Activated T-helper 1 cell treated with anti-CD3 and anti-CD28 coated beads, Interleukin-12 subunit alpha, Interleukin-12 subunit beta, Interleukin-2, Interleukin-4 antibody, amounts not matched to agents 30 ng/mL and 10 ng/mL and 1 ng/mL, durations not matched to agents 14 hours and 24 hours and 36 hours (primary cell): ENCODE measurements at places on chromosomes 4 and X. TPM values are rescaled to one million over a fixed set of nuclear protein-coding genes. Genes with fewer than 3 reads are reported as not detected.

GRCh38 chr4:71187404-71188155, 151.2 kb upstream of the SLC4A4 start:
- no peak overlapping the region for H3K27ac ChIP-seq
- peaks cover 36% of the 10 kb centered on the region for H3K4me1 ChIP-seq
- no peaks in the 10 kb centered on the region for H3K36me3 ChIP-seq
- no peak for DNase-seq
- H3K27me3 ChIP-seq, result peaks cover 63% of the 10 kb centered on the region

GRCh38 chr4:152503653-152504290, 32.1 kb downstream of the FBXW7 start:
- H3K4me3 ChIP-seq, result no peak overlapping the region
- no peak overlapping the region for H3K27ac ChIP-seq
- H3K27me3 ChIP-seq, result no peaks in the 10 kb centered on the region
- peaks cover 16% of the 10 kb centered on the region for H3K4me1 ChIP-seq

DNA sequence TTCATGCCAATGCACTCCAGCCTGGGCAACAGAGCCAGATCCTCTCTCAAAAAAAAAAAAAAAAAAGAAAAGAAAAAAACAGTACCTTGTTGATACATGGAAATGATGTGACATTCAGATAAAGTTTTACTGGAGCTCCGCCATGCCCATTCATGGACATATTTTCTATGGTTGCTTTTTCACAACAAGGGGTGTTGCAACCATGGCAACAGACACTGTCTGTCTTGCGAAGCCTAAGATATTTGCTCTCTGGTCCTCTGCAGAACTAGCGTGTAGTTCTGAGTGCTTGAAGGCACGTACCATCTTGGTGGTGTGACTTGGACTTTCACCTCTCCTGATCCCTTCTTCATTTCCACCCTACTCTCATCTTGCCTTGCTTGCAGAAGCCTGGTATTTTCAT, 53.2 kb downstream of the TBL1X start:
- H3K36me3 ChIP-seq, result peaks cover 9% of the 10 kb centered on the region
- no peaks in the 10 kb centered on the region for H3K27me3 ChIP-seq
- no peak overlapping the region for H3K4me3 ChIP-seq
- H3K27ac ChIP-seq, result no peak overlapping the region
- no peak for DNase-seq
- H3K4me1 ChIP-seq, result peaks cover 21% of the 10 kb centered on the region

DNA sequence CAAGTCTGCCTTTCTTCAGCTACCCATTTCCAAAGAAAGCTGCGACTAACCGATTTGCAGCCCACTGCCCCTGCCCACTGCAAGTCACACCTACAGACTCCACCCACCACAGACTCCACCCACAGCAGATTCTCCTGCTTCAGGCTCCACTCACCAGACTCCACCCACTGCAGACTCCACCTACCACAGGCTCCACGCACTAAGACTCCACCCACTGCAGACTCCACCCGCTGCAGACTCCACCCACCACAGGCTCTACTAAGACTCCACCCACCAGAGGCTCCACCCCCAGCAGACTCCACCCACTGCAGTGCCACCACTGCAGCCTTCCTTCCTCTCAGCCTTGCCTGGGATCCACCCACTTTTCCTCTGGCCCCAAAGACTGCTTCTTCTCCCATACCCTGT, 41.3 kb downstream of the ABLIM2 start:
- no peak overlapping the region for H3K27ac ChIP-seq
- H3K36me3 ChIP-seq, result no peaks in the 10 kb centered on the region
- H3K4me3 ChIP-seq, result no peak overlapping the region
- no peaks in the 10 kb centered on the region for H3K4me1 ChIP-seq
- DNase-seq, result peak; percentile 22
- H3K27me3 ChIP-seq, result peaks cover 2% of the 10 kb centered on the region

DNA sequence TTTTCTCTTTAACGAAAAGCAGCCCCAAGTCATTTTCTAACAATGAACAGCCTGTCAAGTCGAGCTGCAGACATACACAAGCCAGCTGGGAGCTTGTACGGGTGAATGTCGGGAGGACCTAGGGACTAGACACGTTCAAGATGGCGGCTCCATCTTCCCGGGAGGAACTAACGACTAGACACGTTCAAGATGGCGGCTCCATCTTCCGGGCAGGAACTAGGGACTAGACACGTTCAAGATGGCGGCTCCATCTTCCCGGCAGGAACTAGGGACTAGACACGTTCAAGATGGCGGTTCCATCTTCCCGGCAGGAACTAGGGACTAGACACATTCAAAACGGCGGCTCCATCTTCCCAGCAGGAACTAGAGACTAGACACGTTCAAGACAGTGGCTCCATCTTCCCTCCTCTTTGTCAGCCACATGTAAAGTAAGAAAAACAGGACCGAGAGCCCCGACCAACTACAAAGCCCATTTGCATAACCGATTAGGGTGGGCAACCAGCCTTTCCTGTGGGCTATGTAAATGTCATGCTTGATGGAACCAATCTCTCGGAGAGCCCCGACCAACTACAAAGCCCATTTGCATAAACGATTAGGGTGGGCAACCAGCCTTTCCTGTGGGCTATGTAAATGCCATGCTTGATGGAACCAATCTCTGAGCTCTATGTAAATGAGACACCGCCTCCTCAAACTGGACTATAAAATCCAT, 175.5 kb downstream of the DHRSX start:
- H3K27me3 ChIP-seq, result no peaks in the 10 kb centered on the region
- no peak overlapping the region for H3K4me3 ChIP-seq
- H3K27ac ChIP-seq, result no peak overlapping the region
- DNase-seq, result no peak
- H3K4me1 ChIP-seq, result no peaks in the 10 kb centered on the region
- H3K36me3 ChIP-seq, result peaks cover 5% of the 10 kb centered on the region

DNA sequence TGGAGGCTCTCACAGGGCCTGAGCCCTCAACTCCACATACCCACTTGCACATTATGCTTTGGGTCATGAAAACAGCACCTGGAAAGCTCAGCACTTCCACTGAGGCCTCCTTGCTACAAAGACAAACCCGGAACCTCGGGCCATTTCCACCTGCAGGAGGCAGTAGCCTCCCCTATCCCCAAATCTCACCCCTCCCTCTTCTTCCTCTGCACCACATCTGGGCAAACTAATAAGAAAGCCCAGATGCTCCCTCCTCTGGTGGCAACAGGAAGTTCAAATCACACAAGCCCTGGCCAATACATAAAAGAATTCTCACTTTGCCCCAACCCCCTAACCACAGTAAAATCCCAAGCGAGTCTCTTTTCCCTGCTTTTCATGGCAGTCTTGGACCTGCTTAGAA, 136.4 kb downstream of the MAPK10 start:
- no peak overlapping the region for H3K27ac ChIP-seq
- no peak for DNase-seq
- H3K4me3 ChIP-seq, result no peak overlapping the region
- no peaks in the 10 kb centered on the region for H3K36me3 ChIP-seq
- no peaks in the 10 kb centered on the region for H3K27me3 ChIP-seq

- H3K27me3 ChIP-seq, result peaks cover 18% of the 10 kb centered on the region
- H3K27ac ChIP-seq, result no peak overlapping the region
- H3K4me3 ChIP-seq, result no peak overlapping the region
- peaks cover 16% of the 10 kb centered on the region for H3K4me1 ChIP-seq
These were observed 105.5 kb downstream of the ARHGAP10 start for GRCh38 chr4:147837435-147837834.

DNA sequence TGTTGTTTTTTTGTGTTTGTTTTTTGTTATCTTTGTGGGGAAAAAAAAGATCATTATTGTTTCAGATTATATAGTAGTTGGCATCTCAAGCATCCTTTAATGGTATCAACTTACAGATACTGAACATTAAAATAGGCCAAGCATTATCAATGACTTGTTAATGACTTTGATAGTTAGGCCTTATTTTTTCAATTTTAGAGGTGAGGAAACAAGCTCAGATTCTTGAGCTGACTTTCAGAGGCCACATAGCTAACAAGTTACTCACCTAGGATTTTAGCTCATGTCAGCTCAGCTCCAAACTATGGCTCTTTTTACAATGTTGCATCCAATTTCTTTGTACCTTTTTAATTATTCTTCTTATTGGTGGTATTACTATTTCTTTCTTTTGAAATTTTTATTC, 471 bp upstream of the PLAC8 start:
- peak overlapping the region; percentile 87 for H3K4me3 ChIP-seq
- no peak for DNase-seq
- H3K27ac ChIP-seq, result peak overlapping the region; percentile 77

GRCh38 chrX:44876086-44876485, 3.1 kb downstream of the KDM6A start:
- peaks cover 4% of the 10 kb centered on the region for H3K4me1 ChIP-seq
- peaks cover 9% of the 10 kb centered on the region for H3K36me3 ChIP-seq
- DNase-seq, result no peak
- H3K27me3 ChIP-seq, result no peaks in the 10 kb centered on the region
- no peak overlapping the region for H3K27ac ChIP-seq
- H3K4me3 ChIP-seq, result peak overlapping the region; percentile 97

- H3K4me3 ChIP-seq, result no peak overlapping the region
- no peak for DNase-seq
- H3K27ac ChIP-seq, result no peak overlapping the region
- H3K4me1 ChIP-seq, result no peaks in the 10 kb centered on the region
These were observed 432.8 kb downstream of the PDGFC start for GRCh38 chr4:156538651-156539257.

- peaks cover 5% of the 10 kb centered on the region for H3K27me3 ChIP-seq
- no peak overlapping the region for H3K4me3 ChIP-seq
- H3K36me3 ChIP-seq, result no peaks in the 10 kb centered on the region
These were observed 30.9 kb downstream of the AADAT start for GRCh38 chr4:170058826-170059225.

DNA sequence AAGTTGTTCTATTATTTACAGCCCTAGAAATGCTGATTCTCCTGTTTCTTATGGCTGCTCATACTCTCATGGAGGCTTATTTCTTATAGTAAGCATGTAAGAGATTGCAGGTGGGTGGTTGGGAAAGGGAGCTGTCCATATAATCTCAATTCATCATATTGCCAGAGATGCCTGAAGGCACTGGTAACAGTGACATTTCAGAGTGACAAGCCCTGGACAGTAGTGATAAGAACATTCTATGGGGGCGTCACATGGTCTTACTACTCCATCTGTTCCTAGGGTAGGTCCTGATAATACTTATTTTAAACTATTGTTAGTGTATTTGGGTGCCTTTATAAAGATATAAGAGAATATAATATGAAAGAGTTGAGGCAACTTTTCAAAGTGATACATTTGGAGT, 171.5 kb downstream of the CFAP299 start:
- no peak overlapping the region for H3K4me3 ChIP-seq
- no peaks in the 10 kb centered on the region for H3K27me3 ChIP-seq
- no peak overlapping the region for H3K27ac ChIP-seq
- no peaks in the 10 kb centered on the region for H3K4me1 ChIP-seq

GRCh38 chr4:70761276-70761816, 39.6 kb downstream of the RUFY3 start:
- H3K4me1 ChIP-seq, result peaks cover 13% of the 10 kb centered on the region
- no peak overlapping the region for H3K4me3 ChIP-seq
- DNase-seq, result no peak
- H3K27ac ChIP-seq, result no peak overlapping the region

DNA sequence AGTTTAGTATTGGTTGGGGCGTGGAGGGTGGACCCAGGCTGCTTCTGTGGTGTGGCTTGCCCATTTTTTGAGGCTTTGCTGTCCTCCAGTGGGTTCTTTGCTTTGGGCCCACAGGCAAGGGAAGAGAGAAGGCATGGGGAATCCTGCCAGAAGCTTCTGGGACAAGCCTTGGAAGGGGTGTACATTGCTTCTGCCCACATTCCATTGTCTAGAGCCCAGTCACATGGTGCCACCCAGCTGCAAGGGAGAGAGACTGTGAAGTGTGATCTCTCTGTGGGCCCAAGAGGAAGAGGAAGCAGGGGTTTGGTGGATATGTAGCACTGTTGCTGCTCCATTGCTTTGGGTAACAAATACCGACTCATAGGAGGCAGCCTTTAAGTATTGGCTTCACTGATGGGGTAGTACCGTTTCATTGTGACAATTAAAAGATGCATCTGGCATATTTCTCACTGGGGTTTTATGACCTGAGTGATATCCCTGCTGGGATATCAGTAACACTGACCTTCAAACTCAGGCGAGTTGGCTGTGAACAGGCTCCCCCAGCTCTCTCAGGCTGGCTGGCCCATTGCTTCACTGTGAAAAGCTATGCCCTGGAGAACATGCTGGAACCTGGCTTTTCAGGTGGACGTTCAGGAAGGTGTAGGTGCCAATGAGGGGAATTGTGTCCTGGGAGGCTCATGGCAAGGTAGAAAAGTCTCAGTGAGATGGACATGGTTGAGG, 85.9 kb downstream of the CLDN34 start:
- H3K27me3 ChIP-seq, result no peaks in the 10 kb centered on the region
- H3K4me1 ChIP-seq, result peaks cover 24% of the 10 kb centered on the region
- no peak overlapping the region for H3K27ac ChIP-seq
- no peak overlapping the region for H3K4me3 ChIP-seq
- DNase-seq, result no peak

DNA sequence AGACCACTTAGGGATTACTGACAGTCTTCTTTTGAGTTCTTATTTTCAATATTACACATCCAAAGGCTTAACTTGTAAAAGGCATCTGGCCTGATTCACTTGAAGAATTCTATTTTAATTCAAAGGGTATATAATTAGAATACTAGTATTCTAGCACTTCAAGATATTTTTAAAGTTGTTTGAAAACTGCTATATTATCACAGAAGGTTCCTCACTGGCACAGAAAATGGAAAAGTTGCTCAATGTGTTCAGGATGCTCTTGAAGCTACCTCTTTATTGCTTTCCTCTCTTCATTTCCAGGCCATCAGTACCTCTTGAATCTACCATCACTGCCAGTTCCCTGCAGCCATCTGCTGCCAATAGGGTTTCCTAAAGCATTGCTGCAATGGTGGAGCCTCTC, 271.4 kb downstream of the KCNIP4 start:
- H3K27me3 ChIP-seq, result no peaks in the 10 kb centered on the region
- no peak overlapping the region for H3K27ac ChIP-seq
- DNase-seq, result no peak
- no peaks in the 10 kb centered on the region for H3K4me1 ChIP-seq
- H3K36me3 ChIP-seq, result no peaks in the 10 kb centered on the region
- H3K4me3 ChIP-seq, result no peak overlapping the region

DNA sequence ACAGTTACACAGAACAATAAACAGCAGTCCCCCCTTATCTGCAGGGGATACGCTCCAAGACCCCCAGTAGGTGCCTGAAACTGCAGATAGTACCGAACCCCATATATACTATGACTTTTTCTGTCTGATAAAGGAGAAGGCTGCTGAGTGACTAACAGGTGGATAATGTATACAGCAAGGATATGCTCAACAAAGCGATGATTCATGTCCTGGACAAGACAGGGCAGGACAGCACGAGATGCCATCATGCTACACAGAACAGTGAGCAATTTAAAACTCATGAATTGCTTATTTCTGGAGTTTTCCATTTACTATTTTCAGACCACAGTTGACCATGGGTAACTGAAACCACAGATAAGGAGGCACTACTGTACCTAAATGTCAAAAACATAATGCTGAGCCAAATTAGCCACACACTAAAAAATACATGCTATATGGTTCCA, 76.1 kb downstream of the MANBA start:
- H3K27ac ChIP-seq, result no peak overlapping the region
- no peaks in the 10 kb centered on the region for H3K4me1 ChIP-seq
- no peak overlapping the region for H3K4me3 ChIP-seq
- DNase-seq, result no peak
- H3K36me3 ChIP-seq, result peaks cover under 1% of the 10 kb centered on the region
- H3K27me3 ChIP-seq, result no peaks in the 10 kb centered on the region

Gene LUZP4
- not detected in 2 replicates for total RNA-seq

Gene EDA2R
- total RNA-seq, result 3.8 and 4.2 TPM in 2 replicates

Gene HELT
- total RNA-seq, result not detected in 2 replicates

Gene LRP2BP
- total RNA-seq, result 0.42 and 0.47 TPM in 2 replicates

Gene PAGE3
- total RNA-seq, result not detected in 2 replicates

Gene CORIN
- total RNA-seq, result not detected in 2 replicates

Gene NMU
- 0.27 TPM in 1 of 2 replicates, not detected in the other for total RNA-seq

Gene POU3F4
- total RNA-seq, result not detected in 2 replicates
